HCT116 (cell line): ENCODE measurements at places on chromosomes 12 and 14. TPM values are rescaled to one million over a fixed set of nuclear protein-coding genes. Genes with fewer than 3 reads are reported as not detected.

The ERP27 gene
- total RNA-seq: 0.39 TPM

The AGAP2 gene
- 15.8 TPM for total RNA-seq

The TRHDE gene
- 2.9 TPM for total RNA-seq

The KRT3 gene
- total RNA-seq: not detected

The FICD gene
- total RNA-seq: 5.1 TPM

The PPP4R4 gene
- 5.5 TPM for total RNA-seq

The NYNRIN gene
- total RNA-seq: 0.27 TPM

The TTC6 gene
- 0.10 TPM for total RNA-seq

The COX14 gene
- 41.0 TPM for total RNA-seq

The SCN8A gene
- total RNA-seq: 7.1 TPM

The RD3L gene
- not detected for total RNA-seq

The ENTPD5 gene
- 14.4 TPM for total RNA-seq

The ZDHHC22 gene
- total RNA-seq: 0.10 TPM

The VIPAS39 gene
- total RNA-seq: 16.8 TPM

The ASCL1 gene
- not detected for total RNA-seq

The SLC7A8 gene
- total RNA-seq: 5.3 TPM

The CABP1 gene
- total RNA-seq: 0.84 TPM

The CLEC4C gene
- total RNA-seq: not detected

The KIF5A gene
- total RNA-seq: 5.2 TPM

The PLEKHH1 gene
- total RNA-seq: 27.6 TPM
